ENCODE measurements at places on chromosomes 3 and 15. TPM values are rescaled to one million over a fixed set of nuclear protein-coding genes. Genes with fewer than 3 reads are reported as not detected.

The ITGB5 gene
- 269 TPM for total RNA-seq

DNA sequence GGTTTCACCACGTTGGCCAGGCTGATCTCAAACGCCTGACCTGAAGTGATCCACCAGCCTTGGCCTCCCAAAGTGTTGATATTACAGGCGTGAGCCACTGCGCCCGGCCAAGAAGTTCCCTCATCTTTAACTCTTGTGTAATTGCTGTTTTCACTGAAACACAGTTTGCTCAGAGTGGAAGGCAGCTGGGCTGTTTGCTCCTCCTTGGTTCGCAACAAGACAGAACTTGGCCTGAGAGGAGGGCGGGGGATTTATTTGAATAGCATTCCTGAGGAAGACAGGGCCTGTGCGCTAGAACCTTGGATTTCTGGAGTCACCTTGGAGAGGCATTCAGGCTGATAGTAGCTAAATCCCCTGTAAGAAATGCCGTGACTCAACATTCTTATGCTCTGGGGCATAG, 226.7 kb upstream of the MCTP2 start:
- DNase-seq, result no peak

The ZNF774 gene
- 1.5 TPM for total RNA-seq

DNA sequence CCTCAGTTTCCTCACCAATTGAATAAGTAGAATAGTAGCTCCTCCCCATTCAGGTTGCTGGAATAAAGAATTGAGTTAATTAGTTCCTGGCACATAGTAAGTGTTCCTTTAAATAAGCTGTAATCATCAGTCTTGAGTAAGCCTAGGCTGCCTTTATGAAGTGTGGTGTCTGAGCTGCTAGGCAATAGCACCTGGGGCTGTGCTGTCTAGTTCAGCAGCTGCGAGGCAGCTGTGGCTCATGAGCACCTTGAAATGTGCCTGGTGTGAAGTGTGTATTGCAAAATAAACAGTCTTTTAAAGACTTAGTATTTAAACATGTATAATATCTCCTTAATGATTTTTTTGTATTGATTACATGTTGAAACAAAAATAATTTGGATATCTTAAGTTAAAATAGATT, 77.6 kb downstream of the TOP2B start:
- DNase-seq, result no peak

GRCh38 chr3:76011121-76011520, 225.8 kb upstream of the ZNF717 start:
- peak; percentile 20 for DNase-seq

The CYP1A2 gene
- total RNA-seq, result not detected

The RASGRF1 gene
- total RNA-seq, result 0.39 TPM

The MCF2L2 gene
- 9.0 TPM for total RNA-seq
